ENCODE measurements at places on chromosomes 16 and 17.

GRCh38 chr17:56125830-56126819, 27.1 kb upstream of the ANKFN1 start:
- no peaks in the 10 kb centered on the region for H3K36me3 ChIP-seq
- no peak overlapping the region for H3K4me3 ChIP-seq
- peaks cover 7% of the 10 kb centered on the region for H3K27me3 ChIP-seq
- H3K4me1 ChIP-seq = no peaks in the 10 kb centered on the region

DNA sequence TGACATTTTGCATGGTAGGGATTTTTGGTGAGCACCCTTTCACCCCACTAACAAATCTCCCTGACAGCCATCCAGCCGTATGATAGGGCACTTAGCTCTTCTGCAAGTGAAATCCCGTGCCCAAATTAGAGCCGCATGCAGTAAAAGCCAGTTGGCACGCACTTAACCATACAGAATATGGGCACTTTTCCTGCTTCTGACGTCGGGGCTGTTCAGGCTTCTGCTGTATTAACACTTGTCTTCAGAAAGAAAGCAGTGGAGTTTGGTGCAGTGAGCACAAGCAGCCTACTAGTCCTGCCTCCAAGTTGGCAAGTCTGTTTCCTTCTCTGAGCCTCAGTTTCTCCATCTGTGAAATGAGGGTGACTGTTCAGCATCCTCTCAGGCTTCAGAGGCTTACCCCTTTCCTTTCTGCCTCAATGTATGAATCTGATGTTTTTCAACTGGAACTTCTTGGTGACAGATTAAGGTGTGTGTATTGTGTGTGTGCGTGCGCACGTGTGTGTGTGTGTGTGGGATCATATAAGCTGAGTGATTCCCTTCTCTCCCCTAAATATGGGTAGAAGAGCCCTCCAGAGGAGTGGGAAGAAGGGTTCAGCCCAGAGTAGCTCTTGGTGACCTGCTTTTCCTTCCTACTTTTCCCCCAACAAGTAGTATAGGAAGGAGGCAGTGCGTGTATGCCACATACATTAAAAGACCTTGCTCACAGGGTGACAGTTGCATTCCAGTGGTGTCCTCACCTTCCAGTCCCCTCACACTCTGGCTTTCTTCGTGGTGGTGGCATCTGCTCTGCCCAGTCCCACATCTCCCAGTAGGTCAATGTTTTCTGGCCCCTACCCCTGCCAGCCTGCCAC, 19.0 kb downstream of the IGF2BP1 start:
- no peak overlapping the region for H3K27ac ChIP-seq
- no peak for DNase-seq
- H3K4me3 ChIP-seq = no peak overlapping the region
- no peaks in the 10 kb centered on the region for H3K36me3 ChIP-seq
- peaks cover 49% of the 10 kb centered on the region for H3K27me3 ChIP-seq
- no peaks in the 10 kb centered on the region for H3K4me1 ChIP-seq

GRCh38 chr17:41864498-41864835, 756 bp downstream of the KLHL11 start:
- no peak overlapping the region for H3K27ac ChIP-seq
- no peak overlapping the region for H3K4me3 ChIP-seq
- peaks cover 35% of the 10 kb centered on the region for H3K4me1 ChIP-seq
- no peaks in the 10 kb centered on the region for H3K27me3 ChIP-seq
- DNase-seq = no peak

DNA sequence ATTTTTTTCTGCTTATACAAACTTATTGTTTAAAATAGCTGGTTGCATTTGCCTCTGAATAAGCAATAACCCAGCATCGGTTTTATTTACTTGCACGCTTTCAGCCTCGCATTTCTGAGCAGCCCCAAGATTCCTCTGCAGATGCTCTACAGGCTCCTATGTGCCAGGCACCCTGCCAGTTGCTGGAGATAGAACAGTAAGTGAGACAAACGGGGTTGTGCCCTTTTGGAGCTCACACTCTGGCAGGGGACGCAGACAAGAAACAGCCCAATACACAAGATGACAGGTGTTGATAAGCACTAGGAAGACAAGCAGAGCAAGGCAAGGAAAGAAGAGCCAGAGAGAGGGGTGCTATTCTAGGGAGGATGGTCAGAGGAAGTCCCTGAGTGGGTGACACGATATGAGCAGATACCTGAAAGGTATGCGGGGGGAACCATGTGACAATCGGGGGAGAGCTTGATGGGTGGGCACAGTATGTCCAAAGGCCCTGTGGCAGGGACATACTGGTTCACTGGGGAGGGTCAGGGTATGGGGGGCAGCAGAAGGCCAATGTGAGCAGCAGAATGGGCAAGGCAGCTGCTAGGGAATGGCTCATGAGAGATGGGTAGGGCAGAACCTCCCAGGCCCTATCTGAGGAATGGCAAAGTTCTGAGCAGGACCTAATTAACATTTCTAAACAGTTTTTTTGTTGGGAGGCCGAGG, 18.7 kb upstream of the ADORA2B start:
- no peaks in the 10 kb centered on the region for H3K4me1 ChIP-seq
- no peaks in the 10 kb centered on the region for H3K36me3 ChIP-seq
- H3K4me3 ChIP-seq = no peak overlapping the region

GRCh38 chr17:55304171-55304859, 39.6 kb downstream of the HLF start:
- H3K27me3 ChIP-seq = peaks cover 1% of the 10 kb centered on the region
- no peak for DNase-seq
- peaks cover 2% of the 10 kb centered on the region for H3K4me1 ChIP-seq

DNA sequence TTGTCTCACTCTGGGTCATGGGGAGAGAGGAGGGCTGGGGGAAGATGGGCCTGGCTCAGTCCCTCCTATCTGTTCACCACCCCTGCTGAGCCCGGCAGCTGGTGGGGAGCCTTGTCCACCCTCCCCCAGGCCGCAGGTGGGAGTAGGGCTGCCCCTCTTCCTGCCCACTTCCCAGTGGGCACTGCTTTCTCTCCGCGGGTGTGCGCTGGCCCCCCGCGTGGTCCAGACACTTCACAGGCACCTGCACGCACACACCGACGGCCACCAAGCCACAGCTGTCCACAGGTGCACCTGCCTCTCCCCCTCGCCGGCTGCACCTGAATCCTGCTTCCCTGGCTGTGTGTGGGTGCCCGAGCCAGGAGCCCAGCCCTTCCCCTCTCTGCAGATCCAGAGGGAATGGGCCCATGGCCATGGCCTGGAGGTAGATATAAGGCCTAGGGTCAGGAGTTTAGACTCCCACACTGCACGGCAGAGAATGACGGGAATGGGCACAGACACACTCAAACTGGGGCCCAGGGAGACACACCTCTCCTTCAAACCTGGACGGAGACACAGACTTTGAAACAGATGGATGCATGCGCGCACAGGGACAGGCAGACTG, 2.0 kb downstream of the NHERF2 start:
- no peak overlapping the region for H3K4me3 ChIP-seq
- DNase-seq = no peak
- H3K36me3 ChIP-seq = no peaks in the 10 kb centered on the region
- no peaks in the 10 kb centered on the region for H3K4me1 ChIP-seq
- H3K27ac ChIP-seq = no peak overlapping the region

- H3K36me3 ChIP-seq = no peaks in the 10 kb centered on the region
- H3K4me3 ChIP-seq = no peak overlapping the region
- no peak overlapping the region for H3K27ac ChIP-seq
- H3K27me3 ChIP-seq = no peaks in the 10 kb centered on the region
- no peaks in the 10 kb centered on the region for H3K4me1 ChIP-seq
These were observed 234.6 kb downstream of the TMEM114 start for GRCh38 chr16:8355675-8356074.

DNA sequence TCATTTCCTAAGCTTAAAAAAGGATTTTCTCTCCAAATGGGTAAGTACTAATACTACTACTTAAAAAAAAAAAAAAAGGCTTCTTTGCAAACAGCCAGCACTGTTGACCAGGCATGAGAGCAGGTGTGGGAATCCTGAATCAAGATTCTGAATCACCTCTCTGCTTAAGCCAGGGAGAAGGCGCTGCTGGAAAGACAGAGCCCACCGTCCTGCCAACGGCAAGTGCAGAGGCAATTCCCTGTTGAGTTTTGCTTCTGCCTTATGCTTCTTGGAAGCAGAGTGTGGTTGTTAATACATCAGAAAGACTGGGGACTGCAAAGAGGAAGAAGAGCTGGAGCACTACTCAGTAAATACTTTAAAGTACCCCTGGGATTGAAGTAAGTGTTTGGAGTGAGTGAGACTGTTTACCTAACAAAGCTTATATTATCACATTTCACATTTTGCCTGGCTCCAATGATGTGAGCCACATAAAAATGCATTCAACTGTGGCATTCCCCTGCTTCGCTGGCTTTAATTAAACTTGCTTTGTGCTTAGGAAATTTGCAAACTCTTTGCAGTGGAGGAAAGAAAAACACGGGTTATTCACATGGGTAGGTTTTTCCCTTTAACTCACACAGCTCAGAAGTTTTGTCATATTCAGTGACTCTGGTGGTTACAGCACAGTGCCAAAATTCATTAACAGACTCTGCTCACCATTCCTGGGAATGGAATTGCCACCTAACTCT, 86.0 kb upstream of the KIF2B start:
- no peaks in the 10 kb centered on the region for H3K4me1 ChIP-seq
- no peak overlapping the region for H3K27ac ChIP-seq
- no peaks in the 10 kb centered on the region for H3K27me3 ChIP-seq
- no peak for DNase-seq
- H3K36me3 ChIP-seq = no peaks in the 10 kb centered on the region
- H3K4me3 ChIP-seq = no peak overlapping the region

- H3K36me3 ChIP-seq = peaks cover 44% of the 10 kb centered on the region
- H3K4me1 ChIP-seq = peaks cover 32% of the 10 kb centered on the region
- no peaks in the 10 kb centered on the region for H3K27me3 ChIP-seq
- no peak for DNase-seq
These were observed 30.9 kb downstream of the PAFAH1B1 start for GRCh38 chr17:2624292-2624731.

DNA sequence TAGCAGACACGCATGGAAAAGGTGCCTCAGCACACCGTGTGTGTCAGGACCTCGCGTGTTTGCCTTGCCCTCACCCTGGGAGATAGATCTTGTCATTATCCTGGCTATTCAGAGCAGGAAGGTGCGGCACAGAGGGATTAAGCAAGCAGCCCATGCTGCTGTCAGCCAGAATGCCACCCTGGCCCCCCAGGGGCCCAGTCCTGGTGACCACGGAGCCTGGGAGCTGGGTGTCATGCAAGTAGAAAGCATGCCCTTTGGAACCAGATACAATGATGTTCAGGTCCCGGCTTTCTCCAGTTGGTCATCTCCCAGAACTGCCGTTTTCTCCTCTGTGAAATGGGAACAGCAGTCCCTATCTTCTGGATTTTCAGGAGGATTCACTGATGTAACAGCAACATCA, 29.9 kb downstream of the CACNG4 start:
- no peaks in the 10 kb centered on the region for H3K36me3 ChIP-seq
- peaks cover 4% of the 10 kb centered on the region for H3K27me3 ChIP-seq
- no peak for DNase-seq
- no peak overlapping the region for H3K27ac ChIP-seq

DNA sequence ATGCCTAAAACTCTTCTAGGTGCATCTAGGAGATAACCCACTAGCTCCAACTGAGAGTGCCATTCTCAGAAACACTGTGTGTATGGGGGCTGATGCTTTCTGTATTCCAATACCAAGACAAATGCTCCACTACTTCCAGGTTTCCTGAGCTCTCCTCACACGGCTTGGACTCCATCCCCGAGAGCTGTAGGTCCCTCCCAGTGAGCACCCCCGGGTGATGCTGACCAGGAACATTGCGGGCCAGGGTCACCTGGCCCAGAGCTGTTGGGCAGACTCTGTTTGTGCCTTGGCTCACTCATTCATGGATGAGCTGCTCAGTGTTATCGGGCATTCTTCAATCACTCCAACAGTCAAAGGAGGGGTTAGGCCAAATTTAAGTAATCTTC, 7.0 kb downstream of the CUEDC1 start:
- no peak overlapping the region for H3K4me3 ChIP-seq
- no peak overlapping the region for H3K27ac ChIP-seq
- no peaks in the 10 kb centered on the region for H3K36me3 ChIP-seq
- peaks cover 39% of the 10 kb centered on the region for H3K27me3 ChIP-seq
- peaks cover 33% of the 10 kb centered on the region for H3K4me1 ChIP-seq
